Stimulated activated CD4-positive, alpha-beta T cell treated with anti-CD3 and anti-CD28 coated beads, Interleukin-1b, Interleukin-23, amount 100 ng/mL, for 24 hours (primary cell): ENCODE measurements at places on chromosomes 13 and 19.

- no peak for DNase-seq
These were observed 102.7 kb downstream of the KDM4B start for GRCh38 chr19:5071579-5071978.

DNA sequence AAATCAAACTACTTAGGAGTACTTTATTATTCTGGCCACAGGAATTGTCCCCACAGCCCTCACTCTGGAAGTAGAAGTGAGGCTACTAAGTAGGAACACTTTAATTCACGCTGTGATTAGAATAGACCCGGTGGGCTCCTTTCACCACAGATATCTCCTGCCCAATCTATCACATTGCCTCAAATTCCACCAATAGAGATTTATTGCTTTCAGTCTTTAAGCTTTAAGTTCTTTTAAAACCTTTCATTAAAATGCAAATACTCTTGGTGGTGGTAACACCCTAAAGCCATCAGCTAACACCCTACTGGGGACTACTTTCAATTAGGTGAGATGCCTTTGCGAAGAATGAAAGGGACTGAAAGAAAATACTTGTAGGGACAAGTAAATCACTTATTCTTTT, 181.9 kb downstream of the DACH1 start:
- no peak for DNase-seq

DNA sequence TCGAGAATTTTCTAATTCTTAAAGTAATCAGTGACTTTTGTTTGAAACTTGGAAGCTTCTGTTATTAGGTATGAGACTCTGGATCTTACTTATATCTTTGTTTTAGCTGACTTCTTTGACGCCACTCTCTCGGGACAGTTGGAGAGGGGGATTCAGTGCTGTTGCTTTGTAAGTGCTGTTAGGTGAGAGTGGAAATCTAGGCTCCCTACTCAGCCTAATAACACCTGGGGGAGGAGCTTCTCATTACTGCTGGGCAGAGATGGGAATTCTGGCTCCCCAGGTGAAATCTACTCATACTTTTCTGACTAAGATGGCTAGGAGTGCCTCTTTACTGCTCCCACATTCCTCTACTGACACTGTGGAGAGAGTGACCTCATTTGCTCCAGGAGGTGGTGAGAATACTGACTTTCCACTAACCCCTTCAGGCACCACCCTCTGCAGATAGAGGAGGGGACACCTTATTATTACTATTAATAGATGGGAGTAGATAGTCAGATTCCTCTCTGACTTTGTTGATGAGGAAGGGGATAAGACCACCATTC, 324.9 kb upstream of the SPRY2 start:
- no peak for DNase-seq

GRCh38 chr19:6287269-6287885, 7.6 kb upstream of the MLLT1 start:
- no peak for DNase-seq

DNA sequence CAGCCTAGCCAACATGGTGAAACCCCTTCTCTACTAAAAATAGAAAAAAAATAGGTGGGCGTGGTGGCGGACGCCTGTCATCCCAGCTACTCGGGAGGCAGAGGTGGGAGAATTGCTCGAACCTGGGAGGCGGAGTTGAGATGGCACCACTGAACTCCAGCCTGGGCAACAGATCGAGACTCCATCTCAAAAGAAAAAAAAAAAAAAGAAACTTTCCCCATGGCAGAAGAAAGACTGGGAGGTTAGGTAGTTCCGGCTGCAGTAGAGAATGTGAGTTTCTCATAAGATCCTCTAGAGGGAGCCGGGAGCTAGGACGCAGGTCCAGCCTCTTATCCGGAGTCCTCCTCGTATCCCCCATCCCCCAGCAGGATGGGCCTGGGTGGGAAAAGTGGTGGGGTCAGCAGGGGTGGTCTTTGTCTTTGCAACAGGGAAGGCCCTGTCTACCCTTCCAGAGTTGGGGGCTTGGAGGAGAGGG, 13.2 kb upstream of the CREB3L3 start:
- no peak for DNase-seq

GRCh38 chr13:46858163-46858562, 38.7 kb downstream of the HTR2A start:
- no peak for DNase-seq

GRCh38 chr13:58960888-58961287, 1202.8 kb downstream of the DIAPH3 start:
- no peak for DNase-seq

DNA sequence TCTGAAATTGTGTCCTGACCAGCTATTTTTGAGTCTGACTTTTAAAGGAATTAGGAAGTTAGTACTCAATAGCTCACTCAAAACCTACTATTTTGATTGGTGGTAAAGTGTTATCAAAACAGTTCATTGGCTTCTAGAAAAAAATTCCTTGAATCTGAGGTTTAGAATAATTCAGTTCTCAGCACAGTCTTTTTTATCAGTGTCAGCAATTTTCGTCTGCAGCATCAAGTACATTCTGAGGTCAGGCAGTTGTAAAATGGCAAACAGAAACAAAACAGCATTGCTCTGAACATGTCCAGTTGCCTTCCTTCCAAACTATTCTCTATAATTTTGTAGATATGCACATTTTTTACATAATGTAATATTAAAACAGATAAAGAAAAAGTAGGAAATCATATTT, 1644.1 kb downstream of the SLITRK5 start:
- no peak for DNase-seq

GRCh38 chr19:6608940-6609339, 18.0 kb upstream of the CD70 start:
- DNase-seq = no peak

DNA sequence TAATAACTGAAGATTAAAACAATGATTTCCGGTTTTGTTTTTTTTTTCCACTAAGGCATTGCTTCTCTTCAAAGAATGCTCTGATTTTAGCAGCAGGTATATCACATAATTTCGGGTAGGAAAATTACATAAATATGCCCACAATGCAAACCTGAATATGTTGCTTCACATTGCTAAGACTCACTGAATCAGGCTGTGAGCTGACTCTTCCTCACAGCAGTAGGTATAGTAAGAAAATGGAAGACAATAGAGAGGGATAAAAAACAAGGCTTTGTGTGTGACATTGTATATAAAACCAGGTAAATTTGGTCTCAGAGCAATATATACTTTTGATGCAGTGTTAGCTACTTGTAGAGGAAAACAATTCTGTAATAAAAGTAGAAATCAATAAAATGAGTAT, 1355.0 kb downstream of the OLFM4 start:
- DNase-seq = no peak

- no peak for DNase-seq
These were observed 2557.4 kb downstream of the PCDH9 start for GRCh38 chr13:64672751-64673150.

- DNase-seq = no peak
These were observed 279.5 kb upstream of the PCDH20 start for GRCh38 chr13:61695147-61695546.

- DNase-seq = no peak
These were observed 145.2 kb downstream of the USP12 start for GRCh38 chr13:27026396-27026795.

GRCh38 chr19:49413348-49413747, 9.9 kb downstream of the PTH2 start:
- no peak for DNase-seq

DNA sequence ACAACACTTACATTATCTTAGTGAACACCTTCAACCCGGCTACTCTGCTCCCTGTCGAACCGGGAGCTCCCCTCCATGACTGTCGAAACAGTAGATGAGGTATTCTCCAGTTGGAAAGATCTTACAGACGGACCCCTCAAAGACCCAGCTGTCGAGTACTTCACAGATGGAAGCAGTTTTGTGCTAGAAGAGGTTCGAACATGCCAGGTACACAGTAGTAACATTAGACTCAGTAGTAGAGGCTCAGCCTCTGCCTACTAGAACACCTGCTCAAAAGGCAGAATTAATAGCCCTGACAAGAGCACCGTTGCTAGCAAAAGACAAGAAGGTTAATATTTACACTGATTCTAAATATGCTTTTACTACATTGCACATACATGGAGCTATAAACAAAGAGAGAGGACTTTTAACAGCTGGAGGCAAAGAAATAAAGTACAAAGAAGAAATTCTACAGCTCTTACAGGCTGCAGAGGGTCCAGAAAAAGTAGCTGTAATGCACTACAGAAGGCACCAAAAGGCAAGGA, 13.6 kb upstream of the SLC15A1 start:
- no peak for DNase-seq

GRCh38 chr19:13849991-13850909, 26.7 kb upstream of the NANOS3 start:
- DNase-seq = no peak

DNA sequence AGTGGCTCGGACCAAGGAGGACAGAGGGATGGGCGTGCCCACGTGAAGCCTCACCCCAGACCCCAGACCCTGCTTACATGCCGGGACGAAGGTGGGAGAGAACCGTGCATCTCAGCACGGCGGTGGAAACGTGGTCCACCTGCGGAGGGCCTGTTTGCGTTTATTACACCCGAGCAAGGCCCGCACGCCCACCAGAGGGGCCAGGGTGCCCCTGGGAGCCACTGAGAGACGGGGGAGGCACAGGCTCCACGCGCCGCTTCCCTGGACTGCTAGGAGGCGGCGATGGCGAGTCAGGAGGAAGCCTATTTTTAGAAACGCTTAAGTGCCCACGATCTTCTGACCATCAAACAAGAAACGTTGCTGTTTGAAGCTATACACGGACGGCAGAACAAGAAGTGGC, 80.7 kb downstream of the ATP11A start:
- DNase-seq = no peak

- DNase-seq = no peak
These were observed 18.6 kb downstream of the ZNF814 start for GRCh38 chr19:57870225-57870624.

GRCh38 chr13:94431987-94432386, 47.5 kb downstream of the DCT start:
- DNase-seq = no peak

GRCh38 chr13:75533861-75534260, 3.8 kb downstream of the COMMD6 start:
- DNase-seq = no peak

GRCh38 chr19:15249972-15250639, 17.9 kb upstream of the EPHX3 start:
- no peak for DNase-seq

DNA sequence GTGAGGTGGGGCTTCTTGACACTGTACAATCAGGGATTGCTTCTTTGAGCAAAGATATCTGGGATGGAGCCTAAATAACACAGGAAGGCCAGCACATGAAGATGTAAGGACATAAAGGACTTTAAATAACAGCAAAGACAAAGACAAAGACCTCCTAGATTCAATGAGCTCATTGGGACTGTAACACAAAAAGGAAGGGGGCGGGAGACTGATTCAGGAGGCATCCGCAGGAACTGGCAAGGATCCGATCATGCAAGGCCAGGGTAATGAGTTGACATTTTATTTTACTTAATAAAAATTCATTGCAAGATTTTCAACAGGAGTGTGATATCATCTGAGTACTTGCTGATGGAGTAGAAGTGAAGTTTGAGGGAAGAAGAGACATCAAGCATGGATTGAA, 121.5 kb downstream of the LHFPL6 start:
- no peak for DNase-seq

- no peak for DNase-seq
These were observed 17.7 kb downstream of the GPC6 start for GRCh38 chr13:93244141-93244917.

DNA sequence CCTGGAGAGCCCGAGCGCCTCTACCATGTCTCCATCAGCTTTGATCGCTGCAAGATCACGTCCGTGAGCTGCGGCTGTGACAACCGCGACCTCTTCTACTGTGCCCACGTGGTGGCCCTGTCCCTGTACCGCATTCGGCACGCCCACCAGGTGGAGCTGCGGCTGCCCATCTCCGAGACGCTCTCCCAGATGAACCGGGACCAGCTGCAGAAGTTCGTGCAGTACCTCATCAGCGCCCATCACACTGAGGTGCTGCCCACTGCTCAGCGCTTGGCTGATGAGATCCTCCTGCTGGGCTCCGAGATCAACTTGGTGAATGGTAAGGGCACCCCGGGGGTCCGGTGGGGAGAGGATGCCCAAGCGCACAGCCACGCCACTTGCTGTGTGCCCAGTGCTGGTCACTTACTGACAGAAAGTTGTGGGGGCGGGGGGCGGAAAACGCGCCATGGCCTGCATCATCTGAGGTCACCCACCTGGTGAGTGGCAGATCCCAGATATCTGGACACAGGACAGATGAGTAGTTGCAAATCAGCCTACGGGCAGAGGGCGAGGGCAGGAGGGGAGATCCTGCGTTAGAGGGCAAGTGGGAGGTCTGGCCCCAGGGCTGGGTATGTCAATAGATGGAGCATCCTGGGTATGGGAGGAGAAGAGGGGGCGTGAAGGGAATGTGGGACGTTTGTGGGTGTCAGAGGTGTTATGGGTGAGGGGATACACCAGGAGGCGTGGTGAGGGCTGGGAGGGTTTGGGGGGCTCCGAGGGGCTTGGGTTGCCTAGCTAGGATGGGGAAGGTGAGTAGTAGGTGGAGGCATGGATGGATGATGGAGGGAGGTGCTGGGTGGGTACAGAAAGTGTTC, 9.8 kb downstream of the ZSWIM4 start:
- no peak for DNase-seq

- DNase-seq = no peak
These were observed 9.9 kb upstream of the NCR1 start for GRCh38 chr19:54896036-54896435.

- DNase-seq = no peak
These were observed 6.2 kb upstream of the SDHAF1 start for GRCh38 chr19:35988824-35989223.

DNA sequence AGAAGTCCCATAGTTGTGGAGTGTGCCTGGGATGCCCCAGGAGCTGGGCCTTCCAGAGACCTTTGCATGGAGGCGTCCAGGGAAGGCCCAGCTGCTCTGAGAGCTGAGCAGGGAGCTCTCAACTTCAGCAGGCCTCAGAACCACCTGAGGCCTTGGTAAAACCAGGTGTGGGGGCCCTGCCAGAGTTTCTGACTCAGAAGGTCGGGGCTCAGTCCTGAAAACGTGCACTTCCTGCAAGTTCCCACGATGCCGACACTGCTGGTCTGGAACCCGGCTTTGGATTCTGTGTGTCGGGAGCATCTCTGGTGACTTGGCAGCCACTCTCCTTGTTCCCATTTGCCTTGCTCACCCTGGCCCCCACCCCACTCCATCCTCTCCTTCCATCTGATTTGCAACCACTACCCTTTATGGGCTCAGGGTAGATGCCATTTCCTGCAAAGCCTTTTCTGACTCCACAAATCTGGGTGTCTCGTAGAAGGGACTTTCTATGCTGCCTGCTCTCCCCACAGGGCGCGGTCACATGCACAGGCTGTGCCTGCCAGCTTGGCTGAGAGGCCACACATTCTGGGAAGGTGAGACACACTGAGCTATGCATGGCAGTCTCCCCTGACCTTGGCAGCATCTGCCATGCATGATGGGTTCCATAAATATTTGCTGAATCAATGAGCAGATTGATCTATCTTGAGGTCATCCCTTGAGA, 244.7 kb downstream of the COL4A1 start:
- DNase-seq = no peak

DNA sequence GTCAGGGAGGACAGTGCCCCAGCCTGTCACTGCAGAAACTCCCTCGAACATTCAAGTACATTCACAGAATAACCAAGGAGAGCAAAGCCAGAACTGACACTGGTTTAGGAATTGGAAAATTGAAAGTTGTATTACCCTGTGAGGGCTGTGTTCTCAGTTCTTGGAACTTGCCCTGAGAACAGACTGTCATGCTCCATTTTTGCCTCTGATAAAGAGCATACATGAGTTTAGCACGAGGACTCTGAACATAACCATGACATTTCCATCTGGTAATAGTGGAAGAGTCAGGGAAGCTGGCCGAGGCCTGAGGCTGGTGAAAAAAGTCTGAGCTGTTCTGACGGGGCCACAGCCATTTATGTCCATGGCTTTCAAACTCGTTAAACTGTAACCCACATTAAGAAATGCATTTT, 15.2 kb upstream of the SLC25A30 start:
- no peak for DNase-seq

GRCh38 chr19:40452016-40452415, 7.9 kb upstream of the SERTAD3 start:
- no peak for DNase-seq
